ENCODE measurements at places on chromosomes 7 and 10.

DNA sequence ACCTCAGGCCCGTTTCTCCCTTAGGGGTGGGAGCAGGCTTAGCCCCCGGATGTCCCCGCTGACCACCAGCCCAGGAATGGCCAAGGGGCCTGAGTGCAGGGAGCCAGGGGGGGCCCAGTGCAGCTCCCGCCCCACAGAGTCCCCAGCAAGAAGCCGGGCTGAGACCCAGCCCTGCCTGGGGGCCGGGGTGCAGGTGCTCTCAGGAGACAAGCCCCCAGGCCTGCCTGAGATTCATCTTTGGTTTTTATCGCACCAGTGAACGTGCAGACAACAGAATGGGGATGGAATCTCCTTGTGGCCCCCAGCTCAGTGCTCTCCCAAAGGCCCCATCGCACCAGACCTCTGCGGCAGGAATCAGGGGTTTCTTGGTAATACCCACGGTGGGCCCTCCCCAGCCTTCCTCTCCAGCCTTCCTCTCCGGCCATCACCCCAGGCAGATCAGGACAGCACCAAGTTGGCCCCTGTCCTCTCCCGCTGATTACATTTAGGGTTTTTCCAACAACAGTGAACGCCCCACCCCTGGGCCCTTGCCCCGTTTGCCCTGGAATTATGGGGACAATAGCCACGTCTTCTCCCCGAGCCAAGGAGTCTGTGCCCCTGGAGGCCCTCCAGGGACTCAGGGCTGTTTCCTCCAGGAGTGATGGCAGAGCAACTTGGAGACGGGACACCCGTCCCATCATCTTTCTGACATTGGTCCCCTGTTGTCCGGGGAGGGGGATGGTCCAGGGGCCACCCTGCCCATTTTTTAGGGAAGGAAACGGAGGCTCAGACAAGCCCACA is 22.4 kb downstream of the ADAP1 start:
- no peak for DNase-seq

GRCh38 chr7:4959306-4959705 is 319 bp upstream of the MMD2 start:
- DNase-seq, result no peak

GRCh38 chr10:18822156-18822555 is 162.9 kb downstream of the ARL5B start:
- peak; percentile 55 for DNase-seq

DNA sequence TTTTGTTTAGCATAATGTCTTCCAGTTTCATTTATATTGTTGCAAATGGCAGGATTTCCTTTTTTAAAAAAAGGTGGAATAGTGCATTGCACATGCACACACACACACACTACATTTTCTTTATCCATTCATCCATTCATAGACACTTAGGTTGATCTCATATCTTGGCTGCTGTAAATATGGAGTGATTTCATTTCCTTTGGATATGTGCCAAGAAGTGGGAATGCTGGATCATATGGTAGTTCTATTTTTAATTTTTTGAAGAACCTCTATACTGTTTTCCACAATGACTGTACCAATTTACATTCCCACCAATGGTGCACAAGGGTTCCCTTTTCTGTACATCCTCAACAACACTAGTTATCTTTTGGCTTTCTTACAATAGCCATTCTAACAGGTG is 68.9 kb downstream of the EBLN1 start:
- DNase-seq, result no peak

DNA sequence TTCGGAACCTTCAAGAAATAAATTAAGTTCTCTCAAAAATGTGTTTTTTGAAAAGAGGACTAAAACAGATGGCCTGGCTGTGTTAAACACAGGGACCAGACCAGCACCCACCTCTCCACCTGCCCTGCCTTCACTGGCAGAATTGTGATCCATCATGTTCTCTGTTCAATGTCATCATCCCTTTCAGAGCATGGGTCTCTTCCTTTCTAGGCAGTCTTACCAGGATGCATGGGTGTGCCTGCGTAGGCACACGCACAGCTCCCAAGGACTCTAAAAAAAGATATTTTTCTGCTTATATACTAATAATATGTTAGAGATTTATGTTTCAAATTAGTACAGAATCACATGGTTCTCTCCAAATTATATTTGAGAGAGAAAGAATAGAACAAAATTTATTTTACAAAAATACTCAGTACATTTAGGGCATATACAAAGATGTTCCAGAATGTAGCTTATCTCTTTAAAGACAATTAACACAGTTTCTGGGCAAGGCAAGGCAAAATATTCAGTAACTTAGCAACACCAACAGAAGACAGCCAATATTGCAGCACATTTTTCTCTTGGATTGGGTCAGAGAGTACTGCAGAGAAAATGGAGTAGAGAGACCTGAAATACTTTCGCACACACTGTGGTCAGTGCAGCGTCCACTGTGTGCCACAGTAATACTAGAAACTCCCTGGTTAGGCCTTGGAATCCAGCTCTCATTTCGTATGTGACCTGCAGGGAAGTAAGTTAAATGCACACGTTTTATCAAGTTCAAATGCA is 52.8 kb downstream of the EGFR start:
- no peak for DNase-seq
